ENCODE measurements at places on chromosomes 1 and 21.

GRCh38 chr1:155396874-155397476 is 76.3 kb downstream of the RUSC1 start:
- no peak for DNase-seq

- no peak for DNase-seq
Measured at GRCh38 chr1:10105484-10105883, 72.7 kb downstream of the UBE4B start.

DNA sequence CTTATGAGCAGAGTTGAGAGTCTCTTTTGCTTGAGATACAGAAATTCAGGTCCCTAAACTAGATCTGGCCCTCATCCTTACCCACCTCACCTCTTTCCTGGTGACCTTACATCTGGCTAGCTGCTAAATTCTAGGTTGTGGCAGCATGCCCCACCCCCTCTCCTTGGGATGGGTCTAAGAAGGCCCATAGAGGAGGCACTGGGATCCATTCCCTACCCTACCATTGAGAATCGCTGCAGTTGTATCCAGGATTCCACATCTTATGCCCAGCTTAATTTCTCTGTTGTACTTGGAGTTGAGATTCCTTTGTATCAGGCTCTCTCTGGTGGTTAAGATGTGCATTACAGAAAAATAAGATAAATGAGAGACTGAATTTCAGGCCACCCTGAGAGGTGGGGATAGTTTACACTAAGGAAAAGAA is 9.5 kb upstream of the TMEM39B start:
- DNase-seq = no peak

GRCh38 chr1:231318015-231318355 is 19.7 kb downstream of the EXOC8 start:
- DNase-seq = no peak

DNA sequence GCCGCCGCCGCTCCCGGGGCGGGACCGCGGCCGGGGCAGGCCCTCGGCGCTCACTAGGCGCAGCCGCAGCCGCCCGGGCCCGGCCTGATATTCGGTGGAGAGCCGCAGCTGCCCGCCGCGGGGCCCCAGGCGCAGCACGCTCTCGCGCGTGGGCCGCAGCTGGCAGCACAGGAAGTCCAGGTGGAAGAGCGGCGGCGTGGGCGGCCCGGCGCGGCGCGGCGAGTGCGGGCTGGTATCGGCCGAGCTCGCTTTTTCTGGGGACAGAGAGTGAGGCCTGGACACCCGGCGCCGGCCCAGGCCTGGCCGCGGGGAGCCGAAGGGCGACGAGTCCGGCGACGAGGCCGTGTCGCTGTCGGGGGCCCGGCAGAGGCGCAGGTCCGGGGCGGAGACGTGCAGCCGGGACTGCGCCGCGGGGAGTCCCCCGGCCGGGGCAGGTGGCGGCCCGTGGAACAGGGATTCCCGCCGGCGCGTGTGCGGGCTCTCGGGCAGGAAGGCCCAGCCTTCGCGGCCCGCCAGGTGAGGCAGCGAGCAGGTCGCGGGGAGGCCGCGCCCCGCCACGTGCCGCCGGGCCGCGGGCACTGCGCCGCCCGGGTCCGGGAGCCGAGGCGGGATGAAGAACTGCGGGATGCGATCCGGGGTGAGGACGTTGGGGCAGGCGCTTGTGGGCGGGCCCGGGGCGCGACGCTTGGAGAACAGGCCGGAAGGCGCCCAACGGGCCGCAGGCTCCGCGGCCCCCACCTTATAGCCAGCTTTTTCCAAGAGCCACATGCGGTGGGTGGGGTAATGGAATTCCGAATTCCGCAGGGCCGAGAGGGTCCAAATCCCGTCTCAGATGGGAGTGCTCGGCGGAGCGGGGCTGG is 1.2 kb downstream of the C2CD4D start:
- DNase-seq = no peak

Measured in skeletal muscle cell (primary cell).